ENCODE measurements at places on chromosomes 5 and 9.

DNA sequence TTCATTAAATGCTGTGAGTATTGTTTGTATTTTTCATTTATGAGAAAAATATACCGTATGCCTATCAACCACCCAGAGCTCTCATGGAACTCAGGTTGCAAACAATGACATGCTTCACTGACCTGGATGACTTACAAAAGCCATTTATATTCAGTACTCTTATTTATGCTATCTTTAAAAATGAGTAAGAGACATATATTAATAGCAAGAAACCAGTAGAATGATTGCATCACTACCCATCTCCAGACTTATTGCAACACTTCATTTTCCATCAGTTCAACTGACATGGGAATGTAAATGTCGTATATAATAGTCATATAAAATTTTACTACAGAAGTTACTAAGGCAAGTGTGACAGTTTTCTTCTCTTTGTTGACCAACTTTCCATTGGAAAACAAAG, 69.1 kb downstream of the OTP start:
- DNase-seq, result no peak

- no peak for DNase-seq
These were observed 128.7 kb downstream of the ATG10 start for GRCh38 chr5:82100303-82101077.

DNA sequence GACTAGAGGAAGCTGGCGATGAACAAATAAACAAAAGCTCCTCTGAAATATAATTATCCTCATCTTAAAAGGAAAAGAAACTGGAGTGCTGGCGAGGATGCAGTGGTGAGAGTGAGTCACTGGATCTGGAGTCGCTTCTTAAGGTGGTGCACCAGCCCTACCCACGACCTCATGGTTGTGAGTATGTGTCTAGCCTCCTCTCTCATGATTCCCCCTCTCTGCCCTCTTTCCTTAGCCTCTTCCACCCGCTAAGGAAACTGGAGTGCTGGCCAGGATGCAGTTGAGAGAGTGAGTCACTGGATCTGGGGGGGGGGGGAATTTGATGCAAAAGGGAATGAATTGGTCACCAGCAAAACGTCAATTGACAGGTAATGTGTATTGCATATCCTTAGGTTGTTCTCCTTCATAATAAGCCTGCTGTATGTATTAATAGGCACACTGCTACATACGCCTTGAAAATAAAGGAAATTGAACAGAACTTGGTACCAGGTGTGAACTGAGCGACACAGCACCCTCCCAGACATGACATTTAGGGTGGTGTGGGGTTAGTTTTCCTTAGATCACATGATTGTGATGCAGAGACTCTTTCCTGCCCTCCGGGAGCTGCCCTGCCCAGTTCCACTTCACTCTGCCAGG, 36.3 kb upstream of the EBF1 start:
- no peak for DNase-seq

GRCh38 chr5:25418319-25418859, 773.6 kb upstream of the CDH10 start:
- DNase-seq, result no peak

GRCh38 chr5:176716320-176716719, 69.0 kb downstream of the TSPAN17 start:
- no peak for DNase-seq
